ENCODE measurements at places on chromosomes 5 and 9.

- no peak for DNase-seq
These were observed 505.6 kb downstream of the MAN2A1 start for GRCh38 chr5:110195288-110195687.

DNA sequence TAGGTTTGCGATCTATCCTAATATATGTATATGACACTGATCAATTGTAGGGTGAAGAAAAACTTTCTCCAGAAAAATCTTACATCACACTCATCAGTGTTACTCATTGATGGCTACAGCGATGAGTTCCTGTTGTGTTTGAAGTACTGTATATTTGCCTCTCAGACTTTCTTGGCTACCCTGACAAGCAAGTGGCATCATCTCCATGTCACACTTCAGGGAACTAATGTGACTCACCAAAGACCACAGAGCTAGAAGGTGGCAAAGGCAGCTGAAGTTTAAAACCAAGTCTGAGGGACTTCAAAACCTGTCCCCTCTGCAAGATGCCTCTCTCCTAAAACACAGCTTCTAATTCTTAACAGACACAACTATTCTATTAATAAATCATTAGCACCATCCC, 451.4 kb downstream of the CTNND2 start:
- DNase-seq = no peak

- no peak for DNase-seq
These were observed 174.7 kb downstream of the CYLC2 start for GRCh38 chr9:103169798-103170197.

GRCh38 chr5:156322666-156323065, 4.3 kb upstream of the SGCD start:
- DNase-seq = no peak

DNA sequence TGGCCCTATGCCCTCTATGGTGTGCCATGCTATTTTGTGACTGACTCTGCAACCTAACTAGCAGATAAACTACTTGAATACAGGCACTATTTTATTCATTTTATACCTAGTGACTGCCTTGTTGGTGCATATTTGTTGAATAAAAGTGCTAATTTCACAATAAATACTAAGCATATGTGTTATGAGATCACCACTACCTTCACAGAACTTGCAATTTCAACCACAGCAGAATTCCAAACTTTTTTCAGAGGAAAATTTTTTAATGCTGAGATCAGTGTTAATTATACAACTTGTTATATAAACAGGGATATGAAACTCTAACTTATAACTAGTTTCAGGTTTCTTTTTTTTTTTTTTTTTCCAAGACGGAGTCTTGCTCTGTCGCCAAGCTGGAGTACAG, 94.8 kb downstream of the NR3C1 start:
- peak; percentile 33 for DNase-seq

GRCh38 chr9:76456202-76456926, 2.6 kb upstream of the GCNT1 start:
- DNase-seq = peak; percentile 33

- DNase-seq = no peak
These were observed 39.5 kb upstream of the CFAP157 start for GRCh38 chr9:127667127-127667844.

- no peak for DNase-seq
These were observed 24.1 kb downstream of the CDK5RAP2 start for GRCh38 chr9:120555839-120556238.

- no peak for DNase-seq
These were observed 26.6 kb upstream of the CRB2 start for GRCh38 chr9:123329329-123329955.

- no peak for DNase-seq
These were observed 120.6 kb downstream of the PAM start for GRCh38 chr5:102875721-102876123.

GRCh38 chr9:137924169-137924568, 46.6 kb downstream of the CACNA1B start:
- no peak for DNase-seq

GRCh38 chr5:5838493-5838892, 416.0 kb downstream of the ICE1 start:
- DNase-seq = no peak

GRCh38 chr5:110306650-110307049, 419.8 kb downstream of the TMEM232 start:
- DNase-seq = no peak

DNA sequence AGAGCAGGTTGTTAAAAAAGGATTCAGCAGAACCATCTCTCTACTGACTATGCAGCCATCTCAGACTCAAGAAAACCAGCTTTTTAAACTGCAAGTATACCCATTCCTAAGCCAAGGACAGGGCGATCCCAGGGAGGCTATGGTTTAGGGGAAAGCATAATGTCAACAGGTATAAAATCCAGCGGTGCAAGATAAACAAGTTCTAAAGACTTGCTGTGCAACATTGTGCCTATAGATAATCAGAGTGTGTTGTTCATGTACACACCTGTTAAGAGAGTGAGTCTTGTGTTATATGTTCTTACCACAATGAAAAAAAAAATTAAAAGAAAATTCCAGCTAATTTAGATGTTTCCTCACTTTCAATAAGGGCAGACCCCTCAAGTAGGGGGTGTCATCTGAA, 63.6 kb upstream of the DIRAS2 start:
- no peak for DNase-seq

- DNase-seq = no peak
These were observed 20.9 kb downstream of the KLHL3 start for GRCh38 chr5:137714946-137715345.

- no peak for DNase-seq
These were observed 88.3 kb upstream of the COL5A1 start for GRCh38 chr9:134553061-134553891.

DNA sequence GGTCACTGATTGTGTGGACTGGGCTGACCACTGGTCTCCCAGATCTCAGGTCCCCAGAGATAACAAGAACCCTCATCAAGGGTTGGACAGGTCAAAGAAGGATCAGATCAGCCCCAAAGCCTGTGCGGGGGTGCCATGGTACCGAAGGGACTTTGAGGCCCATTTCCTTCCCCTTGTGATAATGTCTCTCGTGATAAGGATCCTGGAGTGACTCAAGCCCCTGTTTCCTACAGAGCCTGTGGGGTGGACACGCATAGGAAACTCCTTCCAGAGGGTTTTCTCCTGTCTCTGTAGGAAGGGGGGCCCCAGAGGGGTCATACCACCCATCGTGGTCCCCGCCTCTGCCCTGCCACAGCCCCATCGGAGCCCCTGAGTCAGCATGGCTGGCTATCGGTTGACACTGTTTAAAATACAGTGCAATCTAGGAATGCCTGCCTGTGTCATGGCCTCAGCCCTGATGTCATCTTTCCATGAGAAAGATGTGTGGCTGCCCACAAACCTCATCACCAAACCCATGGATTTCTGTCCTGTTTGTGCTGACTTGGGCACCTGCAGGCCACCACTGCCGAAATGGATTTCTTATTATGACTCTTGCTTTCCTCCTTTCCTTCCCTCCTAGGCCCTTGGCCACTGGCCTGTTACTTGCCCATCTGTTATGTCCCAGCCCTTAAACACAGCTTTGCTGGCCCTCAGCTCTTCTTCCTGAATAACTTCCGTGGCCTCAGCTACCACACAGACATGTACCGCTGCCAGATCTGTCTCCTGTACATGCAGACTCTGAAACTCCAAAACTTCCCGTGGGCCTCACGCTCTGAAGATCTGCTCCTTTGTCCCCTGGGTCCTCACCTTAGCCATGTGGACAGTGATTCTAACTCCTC, 2.9 kb upstream of the CSF2 start:
- peak; percentile 7 for DNase-seq

DNA sequence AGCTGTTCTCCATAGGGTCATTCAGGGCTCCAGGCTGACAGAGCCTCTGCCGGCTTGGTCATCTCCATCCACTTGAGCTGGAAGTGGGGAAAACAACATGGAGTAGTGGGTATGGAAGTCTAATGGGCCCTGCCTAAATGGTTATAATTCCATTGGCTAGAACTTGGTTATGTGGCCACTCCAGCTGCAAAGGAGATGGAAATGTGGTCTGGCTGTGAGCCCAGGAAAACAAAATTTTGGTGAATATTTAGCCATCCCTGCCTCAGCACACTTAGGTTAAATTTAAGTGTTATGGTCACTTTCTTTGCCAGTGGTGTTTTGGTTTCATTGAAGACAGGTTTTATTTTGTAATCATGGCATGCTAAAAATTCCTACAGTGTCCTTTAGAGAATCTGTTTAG, 112.3 kb downstream of the SMARCA2 start:
- peak; percentile 88 for DNase-seq

DNA sequence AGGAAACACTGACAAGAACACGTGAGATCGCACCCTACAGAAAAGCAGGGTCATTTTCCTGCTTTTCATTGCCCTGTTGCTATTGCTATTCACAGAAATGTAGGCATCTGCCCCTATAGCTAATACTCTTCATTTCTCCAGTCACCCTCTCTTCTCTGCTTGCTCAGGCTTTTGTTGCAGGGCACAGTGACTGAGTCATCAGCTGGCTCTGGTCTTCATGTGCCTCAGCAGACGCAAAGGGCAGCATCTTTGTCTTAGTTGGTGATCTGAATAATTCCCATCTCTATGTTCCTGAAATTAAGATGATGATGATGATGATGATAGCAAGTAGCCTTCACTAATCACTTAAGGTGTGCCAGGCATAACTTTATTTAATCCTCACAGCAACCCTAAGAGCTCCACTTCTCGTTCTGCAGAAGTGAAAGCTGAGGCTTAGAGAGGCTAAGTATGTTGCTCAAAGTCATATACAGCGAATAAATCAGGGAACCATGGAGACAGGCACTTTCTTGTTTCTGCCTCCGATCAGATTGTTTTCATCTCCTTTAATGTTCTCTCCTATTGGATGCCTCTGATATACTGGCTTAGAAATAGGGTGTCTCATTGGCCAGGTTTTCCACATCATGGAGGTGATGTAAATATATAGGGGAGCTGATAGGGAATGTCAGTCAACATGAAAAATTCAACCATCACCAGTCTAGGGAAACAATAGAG, 133.0 kb upstream of the STK32A start:
- no peak for DNase-seq

DNA sequence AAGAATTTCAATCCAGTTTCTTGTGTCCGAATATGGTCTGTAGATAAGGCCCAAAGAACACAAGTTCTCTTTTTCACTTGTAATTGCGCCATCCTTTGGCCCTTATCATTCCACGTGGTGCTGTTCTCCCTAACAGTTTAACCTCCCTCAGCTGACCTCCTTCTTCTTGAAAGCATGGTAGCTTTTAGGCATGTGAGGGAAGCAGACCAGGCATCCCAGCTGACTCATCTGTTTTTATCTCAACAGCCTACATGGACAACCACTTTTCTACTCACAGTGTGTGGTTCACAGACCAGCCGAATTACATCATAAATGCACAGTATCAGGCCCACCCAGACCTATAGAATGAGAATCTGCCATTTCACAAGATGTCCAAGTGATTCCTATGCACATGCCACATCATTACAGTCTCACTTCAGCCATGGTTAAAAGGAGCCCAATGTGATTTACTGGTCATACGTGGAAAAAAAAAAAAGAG, 26.9 kb upstream of the PLIN2 start:
- peak; percentile 51 for DNase-seq

DNA sequence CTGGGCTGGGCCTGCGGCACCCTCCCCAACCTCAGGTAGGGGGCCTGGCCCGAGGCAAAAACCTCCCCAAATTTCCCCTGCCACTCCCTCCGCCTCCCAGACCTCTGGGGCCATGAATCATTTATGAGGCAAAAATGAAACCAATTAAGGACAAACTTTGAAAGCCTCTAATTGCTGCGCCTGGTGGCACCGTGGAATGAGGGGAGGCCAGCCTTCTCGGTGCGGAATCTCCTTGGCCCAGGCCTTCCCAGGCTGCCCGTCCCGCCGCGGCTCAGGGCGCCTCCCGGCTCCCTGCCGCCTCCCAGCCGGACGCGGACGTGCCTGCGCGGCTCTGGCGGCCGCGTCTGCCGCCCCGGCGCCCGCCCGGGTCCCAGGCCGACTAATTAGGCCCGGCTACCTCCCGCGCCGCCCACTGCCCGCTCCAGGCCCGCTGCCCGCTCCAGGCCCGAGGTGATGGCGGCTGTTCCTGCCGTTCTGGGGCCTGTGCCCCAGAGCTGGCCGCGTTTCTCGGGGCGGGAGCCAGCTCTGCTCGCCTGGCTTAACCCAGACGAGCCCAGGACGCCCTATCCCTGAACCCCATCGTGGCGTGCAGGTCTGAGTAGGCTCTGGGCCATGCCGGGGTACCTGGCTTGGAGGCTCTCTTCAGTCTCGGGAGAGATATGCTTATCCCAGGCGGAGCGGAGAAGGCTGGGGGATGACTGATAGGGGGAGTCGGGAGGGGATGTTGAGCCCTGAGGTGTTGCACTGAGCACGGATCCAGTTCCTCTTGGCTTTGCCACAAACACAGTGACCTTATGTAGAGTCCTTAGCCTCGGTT, 20.1 kb downstream of the CXXC5 start:
- peak; percentile 47 for DNase-seq

DNA sequence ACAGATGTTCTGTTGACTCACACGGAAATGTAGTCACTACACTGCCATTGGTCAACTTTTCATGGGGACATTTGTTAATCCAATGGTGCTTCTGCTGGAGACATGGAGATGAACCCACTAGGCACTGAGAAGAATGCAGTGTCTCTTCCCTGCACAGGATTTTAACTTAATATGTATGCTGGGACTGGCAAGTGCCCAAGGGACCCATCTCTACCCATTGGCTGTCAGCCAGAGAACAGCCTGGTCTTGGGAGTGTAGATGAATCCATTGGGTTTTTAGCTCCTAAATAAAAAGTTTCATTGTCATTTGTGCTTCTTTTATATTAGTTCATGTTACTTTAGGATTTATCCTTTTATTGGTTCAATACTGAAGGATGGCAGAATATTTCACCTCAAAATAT, 195.8 kb upstream of the CDH6 start:
- DNase-seq = peak; percentile 1

GRCh38 chr5:1752881-1753280, 46.8 kb downstream of the MRPL36 start:
- no peak for DNase-seq

- no peak for DNase-seq
These were observed 79.8 kb downstream of the XRCC4 start for GRCh38 chr5:83157163-83157562.

DNA sequence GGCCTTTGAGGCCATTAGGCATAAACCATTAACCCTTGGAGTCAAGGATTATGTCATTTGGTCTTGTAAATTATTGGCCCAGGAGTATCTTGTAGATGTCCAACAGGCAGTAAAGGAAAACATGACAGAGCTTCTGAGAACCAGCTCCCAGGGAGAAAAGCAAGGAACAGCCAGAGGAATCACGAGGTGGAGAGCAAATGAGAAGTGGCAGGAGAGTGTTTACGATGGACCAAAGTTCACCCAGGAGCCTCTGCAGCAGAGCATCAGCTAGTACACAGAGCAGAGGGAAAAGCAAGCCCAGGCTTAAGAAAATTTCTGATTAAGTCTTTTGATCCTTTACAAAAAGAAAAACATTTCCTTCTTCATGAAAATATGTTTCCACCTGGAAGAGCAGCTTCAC, 206.2 kb downstream of the NDUFS4 start:
- no peak for DNase-seq

GRCh38 chr5:128349044-128349858, 188.8 kb downstream of the FBN2 start:
- DNase-seq = no peak
